ENCODE measurements at places on chromosomes 12 and 14.

- no peak for DNase-seq
Measured at GRCh38 chr14:102688290-102688689, 89.0 kb upstream of the TRAF3 start.

- no peak for DNase-seq
Measured at GRCh38 chr12:1859643-1860042, 39.3 kb downstream of the LRTM2 start.

- no peak for DNase-seq
Measured at GRCh38 chr12:24491968-24492367, 456.9 kb downstream of the BCAT1 start.

DNA sequence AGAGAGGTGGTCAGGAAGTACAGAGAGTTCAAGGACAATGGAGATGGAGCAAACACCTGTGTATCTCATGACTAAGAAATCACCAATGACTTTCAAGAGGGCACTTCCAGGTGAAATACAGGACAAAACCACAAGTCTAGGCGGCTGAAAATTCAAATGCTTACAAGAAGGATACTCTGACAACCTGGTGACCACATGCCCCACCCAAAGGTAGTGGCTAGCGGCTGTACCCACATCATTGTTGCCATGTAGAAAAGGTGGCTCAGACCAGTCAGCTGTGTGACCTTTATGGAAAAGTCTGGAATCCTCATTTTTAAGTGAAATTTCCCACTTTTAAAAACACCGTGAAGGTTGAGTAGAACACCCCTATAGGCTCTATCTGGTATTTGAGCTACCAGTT, 48.6 kb upstream of the FRS2 start:
- no peak for DNase-seq

DNA sequence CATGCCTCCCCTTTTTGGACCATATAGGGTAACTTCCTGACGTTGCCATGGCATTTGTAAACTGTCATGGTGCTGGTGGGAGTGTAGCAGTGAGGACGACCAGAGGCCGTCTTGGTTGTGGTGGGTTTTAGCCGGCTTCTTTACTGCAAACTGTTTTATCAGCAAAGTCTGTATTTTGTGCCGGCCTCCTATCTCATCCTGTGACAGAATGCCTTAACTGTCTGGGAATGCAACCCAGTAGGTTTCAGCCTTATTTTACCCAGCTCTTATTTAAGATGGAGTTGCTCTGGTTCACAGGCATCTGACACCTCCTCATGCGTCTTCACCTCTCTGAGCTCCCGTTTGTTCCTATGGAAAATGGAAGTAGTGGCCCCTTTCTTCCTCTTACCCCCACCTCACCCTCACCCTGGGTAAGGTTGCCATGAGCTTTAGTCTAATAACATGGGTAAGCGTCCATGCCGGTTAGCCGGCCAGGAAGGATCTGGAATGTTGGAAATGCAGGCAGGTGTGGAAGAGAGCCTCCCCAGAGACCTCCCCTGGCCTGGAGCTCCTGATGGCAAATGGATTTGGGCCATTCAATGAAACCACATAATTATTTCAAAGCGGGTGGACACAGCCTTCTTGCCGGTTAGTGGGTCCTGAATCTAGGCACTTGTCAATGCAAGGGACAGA, 18.6 kb downstream of the HHIPL1 start:
- DNase-seq = no peak

GRCh38 chr12:127044836-127045235, 1222.1 kb upstream of the TMEM132C start:
- no peak for DNase-seq

GRCh38 chr12:95198914-95199313, 18.4 kb downstream of the FGD6 start:
- DNase-seq = no peak

DNA sequence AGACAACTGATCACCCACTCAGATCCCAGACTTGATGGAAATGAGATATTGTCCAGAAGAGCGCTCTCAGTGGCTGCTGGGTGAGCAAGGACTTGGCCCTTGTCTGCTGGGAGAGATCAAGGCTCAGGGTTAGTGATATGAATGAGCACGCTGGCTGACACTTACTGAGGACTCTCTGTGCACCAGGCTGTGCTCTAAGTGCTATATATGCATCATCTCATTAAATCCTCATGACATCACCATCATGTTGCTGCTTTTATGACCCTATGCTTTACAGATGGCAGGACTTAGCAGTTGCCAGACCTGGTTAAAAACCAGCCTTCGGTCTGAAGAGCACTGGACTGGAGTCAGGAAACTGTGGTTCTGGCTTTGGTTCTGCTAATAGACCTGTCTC, 260.9 kb downstream of the VRK1 start:
- DNase-seq = no peak

GRCh38 chr14:31934767-31935266, 142.3 kb upstream of the ARHGAP5 start:
- no peak for DNase-seq

DNA sequence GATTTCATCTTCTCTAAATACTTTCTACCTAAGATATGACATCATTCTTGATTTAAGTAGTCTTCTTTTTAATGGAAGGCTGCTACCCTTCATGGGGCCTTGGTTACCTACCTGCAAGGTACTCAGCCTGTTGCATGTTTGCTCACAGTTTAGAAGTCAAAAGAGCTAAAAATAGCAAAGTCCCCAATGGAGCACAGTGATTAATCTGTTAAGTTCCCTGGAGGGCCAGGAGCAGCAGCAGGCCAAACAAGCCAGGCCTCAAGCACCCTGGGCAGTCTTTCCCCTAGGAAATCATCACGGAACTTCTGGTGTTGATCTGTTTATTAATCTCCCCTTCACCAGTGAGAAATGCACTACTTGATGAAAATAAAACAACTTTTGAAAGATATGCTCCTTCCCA, 24.0 kb upstream of the SLC8A3 start:
- DNase-seq = no peak

GRCh38 chr14:26132061-26132645, 465.7 kb downstream of the NOVA1 start:
- DNase-seq = no peak

- DNase-seq = peak; percentile 32
Measured at GRCh38 chr12:118060301-118061010, 523 bp downstream of the WSB2 start.

- DNase-seq = no peak
Measured at GRCh38 chr14:60510951-60511599, 2.1 kb downstream of the SIX6 start.

GRCh38 chr12:94143951-94144350, 4.4 kb upstream of the PLXNC1 start:
- DNase-seq = no peak

DNA sequence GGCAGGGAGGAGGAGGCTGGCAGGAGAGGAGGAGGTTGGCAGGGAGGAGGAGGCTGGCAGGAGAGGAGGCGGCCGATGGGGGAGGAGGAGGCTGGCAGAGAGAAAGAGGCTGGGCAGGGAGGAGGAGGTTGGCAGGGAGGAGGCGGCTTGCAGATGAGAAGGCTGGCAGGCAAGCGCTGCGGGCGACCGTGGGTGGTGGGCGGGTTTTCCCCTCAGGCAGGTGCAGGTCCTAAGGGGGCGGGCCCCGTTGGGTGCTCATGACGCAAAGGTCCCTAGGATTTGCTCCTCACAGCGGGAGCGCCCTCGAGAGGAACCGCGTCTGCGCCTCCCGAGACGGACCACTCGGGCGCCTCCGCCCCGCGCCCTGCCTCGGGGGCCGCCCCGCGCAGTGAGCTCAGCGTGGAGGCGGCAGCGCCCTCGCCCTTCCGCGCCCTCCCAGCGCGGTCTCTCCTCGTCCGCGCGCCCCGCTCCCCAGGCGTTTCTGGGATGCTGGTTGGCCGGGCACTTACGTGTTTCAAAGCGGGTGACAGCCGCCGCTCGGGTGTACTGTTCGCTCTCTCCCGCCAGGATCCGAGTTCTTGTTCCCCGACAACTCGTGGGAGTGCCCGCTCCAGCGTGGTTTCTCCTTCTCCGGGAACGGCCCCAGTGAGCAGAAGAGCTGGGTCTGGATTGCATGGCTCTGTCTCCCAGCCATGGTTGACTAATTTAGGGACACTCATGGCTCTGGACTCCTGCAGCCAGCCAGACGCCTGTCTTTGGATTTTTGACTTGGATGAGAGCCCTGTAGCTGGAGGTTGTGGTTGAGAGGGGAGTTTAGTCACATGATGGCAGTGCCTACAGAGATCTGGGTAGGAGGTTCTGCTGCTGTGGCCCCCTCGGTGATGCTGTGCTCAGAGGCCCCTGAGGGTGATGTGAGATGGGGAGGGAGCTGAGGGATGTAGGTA, 64.1 kb upstream of the PPP4R3A start:
- DNase-seq = peak; percentile 49

GRCh38 chr12:75603475-75603874, 92.1 kb upstream of the KRR1 start:
- DNase-seq = no peak

GRCh38 chr12:130026608-130027176, 122.9 kb upstream of the TMEM132D start:
- peak; percentile 40 for DNase-seq

GRCh38 chr12:109817627-109818231, 15.5 kb downstream of the TRPV4 start:
- no peak for DNase-seq

- no peak for DNase-seq
Measured at GRCh38 chr14:96461950-96462798, 40.0 kb upstream of the PAPOLA start.

- no peak for DNase-seq
Measured at GRCh38 chr12:46217541-46218321, 51.1 kb downstream of the SLC38A1 start.

DNA sequence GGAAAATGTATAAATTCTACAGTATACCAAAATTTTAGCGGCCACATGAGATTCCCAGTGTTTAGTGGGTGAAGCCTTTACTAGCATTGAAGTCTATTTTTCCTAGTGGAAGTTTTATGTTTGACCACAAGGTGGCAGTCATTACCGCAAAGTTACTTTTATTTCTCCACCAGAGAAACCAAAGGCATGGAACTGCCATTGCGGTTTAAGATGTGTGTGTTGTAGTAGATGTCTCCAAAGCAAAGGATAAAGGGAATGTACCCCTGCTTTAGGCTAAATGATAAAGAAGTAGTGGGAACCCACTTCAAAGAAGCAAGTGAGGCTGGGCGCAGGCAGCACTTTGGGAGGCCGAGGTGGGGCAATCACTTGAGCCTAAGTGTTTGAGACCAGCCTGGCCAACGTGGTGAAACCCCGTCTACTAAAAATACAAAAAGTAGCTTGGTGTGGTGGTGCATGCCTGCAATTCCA, 140.5 kb downstream of the PRKCH start:
- no peak for DNase-seq

DNA sequence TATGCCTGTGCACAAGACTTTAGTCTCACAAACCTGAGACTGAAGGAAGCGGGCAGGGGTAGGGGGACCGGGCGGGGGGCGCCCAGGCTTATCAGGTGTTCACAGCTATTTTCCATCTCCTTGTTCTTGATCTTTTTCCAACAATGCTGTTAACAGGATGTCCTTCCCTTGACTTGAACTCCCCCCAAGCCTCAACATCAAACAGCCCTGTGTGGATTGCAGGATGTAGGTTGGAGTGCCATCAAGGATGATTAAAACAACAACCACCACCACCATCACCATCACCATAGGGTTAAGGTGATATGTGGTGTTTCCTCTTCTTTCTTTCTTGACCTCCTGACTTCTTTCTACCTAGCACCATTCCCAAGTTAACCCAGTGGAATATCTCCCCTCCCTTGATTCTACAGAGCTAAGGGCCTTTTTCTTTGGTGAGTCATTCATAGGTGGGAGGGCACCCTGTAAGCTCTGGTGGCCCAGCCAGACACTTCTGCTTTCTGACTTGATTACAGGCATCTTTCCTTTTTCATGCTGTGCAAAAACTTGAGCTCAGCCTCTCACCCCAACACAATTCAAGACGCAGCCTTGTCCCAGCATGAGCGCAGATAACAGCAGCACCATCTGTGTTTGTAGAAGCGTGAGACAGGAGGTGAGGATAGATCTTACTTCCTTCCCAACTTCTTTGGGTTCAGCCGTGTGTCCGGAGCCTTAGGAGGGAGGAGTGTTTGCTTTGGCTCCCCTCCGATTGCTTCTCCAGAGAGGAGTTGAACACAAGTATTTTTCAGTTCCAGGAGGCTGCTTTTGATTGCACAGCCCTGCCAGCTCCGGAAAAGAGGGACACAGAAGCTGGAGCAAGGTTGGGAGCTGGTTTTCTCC, 26.8 kb downstream of the FLVCR2 start:
- DNase-seq = no peak

GRCh38 chr14:21987937-21988336, 314.3 kb upstream of the OR4E1 start:
- DNase-seq = peak; percentile 57

DNA sequence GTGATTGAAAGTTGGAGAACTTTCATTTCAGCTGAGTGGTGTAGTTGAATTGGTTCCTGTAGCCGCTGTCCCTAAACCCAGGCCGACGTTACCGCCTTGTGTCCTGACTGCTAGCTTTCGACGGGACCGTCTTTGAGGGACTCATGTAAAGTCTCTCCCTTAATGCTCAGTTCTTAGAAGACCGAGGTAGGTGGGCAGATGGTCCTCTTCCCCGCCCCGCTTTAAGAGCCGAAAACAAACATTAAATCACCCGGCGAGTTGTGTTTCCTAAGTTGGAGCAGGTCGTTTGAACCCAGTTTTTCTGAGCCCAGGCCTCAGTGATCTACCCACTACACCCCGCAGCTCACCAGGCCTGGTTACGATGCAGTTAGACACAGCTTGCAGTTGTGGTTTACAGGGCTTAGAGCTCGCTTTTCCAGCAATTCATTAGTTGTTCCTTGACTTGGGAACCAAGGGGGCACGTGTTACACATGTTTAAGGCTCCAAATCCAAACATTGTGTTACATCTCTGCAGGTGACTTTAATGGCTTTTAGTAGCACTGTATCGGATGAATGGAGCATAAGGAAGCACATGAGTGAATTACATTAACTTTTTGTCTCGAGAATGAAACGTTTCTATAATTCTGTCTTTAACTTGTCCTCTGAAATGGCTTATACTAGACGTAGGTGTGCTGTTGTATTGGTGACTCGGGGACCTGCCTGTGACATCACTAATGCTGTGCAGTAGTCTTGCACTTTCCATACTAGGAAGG, 790 bp downstream of the NEDD1 start:
- no peak for DNase-seq

DNA sequence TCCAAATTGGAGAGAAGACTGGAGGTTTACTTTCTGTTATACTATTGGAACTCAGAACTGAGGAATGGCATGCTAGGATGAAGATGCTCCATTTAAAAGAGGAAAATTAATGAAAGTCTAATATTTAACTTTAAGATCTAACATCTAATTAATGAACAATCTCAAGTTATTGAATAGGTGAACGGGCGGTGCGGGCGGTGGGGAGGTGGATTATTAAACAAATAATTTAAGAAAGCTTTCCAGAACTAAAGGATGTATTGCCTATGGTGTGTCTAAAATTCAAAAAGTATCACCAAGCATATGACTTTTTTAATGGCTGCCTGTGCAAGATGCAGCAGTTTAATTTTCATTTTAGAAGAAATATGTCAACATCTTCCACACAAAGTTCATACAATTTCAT, 1747.1 kb upstream of the SEL1L start:
- no peak for DNase-seq

GRCh38 chr12:51953089-51953488, 1.6 kb downstream of the ACVR1B start:
- no peak for DNase-seq

Measured in hematopoietic multipotent progenitor cell (in vitro differentiated cells).